ENCODE measurements at places on chromosomes 6 and 20.

- no peak for DNase-seq
These were observed 143.1 kb upstream of the MOCS1 start for GRCh38 chr6:40077315-40077714.

- DNase-seq, result peak; percentile 73
These were observed 19.6 kb upstream of the ABT1 start for GRCh38 chr6:26576929-26577719.

GRCh38 chr6:163165922-163166321 is 248.6 kb upstream of the QKI start:
- no peak for DNase-seq

GRCh38 chr6:16274483-16274882 is 36.1 kb downstream of the GMPR start:
- DNase-seq, result no peak

DNA sequence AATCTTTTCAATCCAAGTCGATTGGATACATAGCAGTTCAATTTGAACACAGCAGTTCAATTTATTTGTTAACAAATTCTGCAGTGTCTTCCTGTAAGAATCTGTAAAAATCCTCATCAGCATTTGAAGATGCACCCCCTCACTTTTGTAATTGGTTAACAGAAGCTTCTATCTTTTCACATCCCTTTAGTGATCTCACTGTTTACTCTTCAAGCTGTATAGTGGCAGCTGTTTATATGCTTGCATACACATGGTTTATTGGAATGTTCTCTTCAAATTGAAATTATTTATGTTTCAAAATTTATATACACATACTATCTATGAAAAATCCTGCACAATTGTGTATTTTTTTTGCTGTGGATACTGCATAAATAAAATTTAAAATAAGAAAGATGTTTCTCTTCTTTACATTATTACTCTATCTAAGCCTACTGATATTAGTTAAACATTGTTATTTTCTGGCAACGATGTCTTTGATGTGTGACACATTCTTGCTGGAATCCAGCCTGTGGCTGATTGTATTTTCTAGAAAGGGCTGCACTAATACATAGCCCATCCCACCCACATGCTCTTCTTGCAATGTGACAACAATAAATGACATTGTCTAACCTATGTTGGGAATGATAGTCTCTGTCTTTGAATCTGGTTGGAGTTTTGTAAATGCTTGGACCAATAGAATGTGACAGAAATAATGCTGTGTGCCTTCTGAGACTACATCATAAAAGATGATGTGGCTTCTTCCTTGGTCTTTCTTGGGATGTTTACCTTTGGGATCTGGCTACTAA is 573.0 kb downstream of the CD109 start:
- no peak for DNase-seq

- no peak for DNase-seq
These were observed 81.1 kb upstream of the GPR6 start for GRCh38 chr6:109897025-109897424.

DNA sequence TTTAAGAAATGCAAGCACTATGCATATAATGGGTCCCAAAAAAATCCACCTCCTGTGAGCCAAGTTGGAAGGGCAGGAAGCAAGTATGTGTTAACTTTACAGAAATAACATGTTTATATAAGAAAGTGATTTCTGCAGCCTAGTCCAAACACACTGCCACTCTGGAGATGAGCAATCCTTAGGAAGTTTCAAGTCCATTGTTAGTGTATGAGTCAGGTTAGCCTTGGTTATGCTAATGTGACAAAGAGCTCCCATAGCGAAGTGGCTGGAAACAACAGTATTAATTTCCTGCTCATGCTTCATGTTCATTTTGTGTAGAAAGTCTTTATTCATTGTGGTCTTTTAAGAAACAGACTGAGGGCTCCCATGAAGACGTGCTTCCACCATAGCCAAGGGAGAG is 121.4 kb downstream of the TBXT start:
- no peak for DNase-seq

- DNase-seq, result no peak
These were observed 50.0 kb upstream of the ELMO2 start for GRCh38 chr20:46456255-46457028.

GRCh38 chr20:38219006-38219950 is 41.3 kb downstream of the KIAA1755 start:
- DNase-seq, result no peak

GRCh38 chr6:1575210-1576041 is 34.3 kb upstream of the FOXC1 start:
- DNase-seq, result no peak

GRCh38 chr6:54173089-54173488 is 61.8 kb downstream of the MLIP start:
- DNase-seq, result no peak

DNA sequence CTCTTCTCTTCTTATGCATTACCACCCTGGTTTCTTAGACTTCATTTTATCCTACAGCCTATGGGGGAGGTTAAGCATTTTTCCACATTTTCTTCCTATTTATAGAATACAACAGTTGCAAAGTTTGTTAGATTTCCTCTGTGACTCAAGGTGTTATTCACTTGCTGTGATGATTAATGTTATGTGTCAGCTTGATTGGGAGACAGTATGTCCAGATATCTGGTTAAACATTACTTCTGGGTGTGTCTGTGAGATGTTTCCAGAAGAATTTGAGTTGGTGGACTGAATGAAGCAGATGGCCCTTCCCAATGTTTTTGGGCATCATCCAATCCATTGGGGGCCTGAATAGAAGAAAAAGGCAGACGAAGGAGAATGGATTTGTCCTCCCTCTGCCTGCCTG is 131.3 kb downstream of the C6orf118 start:
- no peak for DNase-seq

- DNase-seq, result no peak
These were observed 214.4 kb upstream of the KCNG1 start for GRCh38 chr20:51237278-51237677.

GRCh38 chr6:137039010-137039409 is 5.8 kb downstream of the IL20RA start:
- no peak for DNase-seq

- DNase-seq, result no peak
These were observed 33.1 kb downstream of the HBS1L start for GRCh38 chr6:135021310-135022049.

- peak; percentile 18 for DNase-seq
These were observed 106.5 kb downstream of the ATP9A start for GRCh38 chr20:51661609-51662178.

GRCh38 chr6:20837189-20837588 is 302.9 kb downstream of the CDKAL1 start:
- DNase-seq, result no peak

DNA sequence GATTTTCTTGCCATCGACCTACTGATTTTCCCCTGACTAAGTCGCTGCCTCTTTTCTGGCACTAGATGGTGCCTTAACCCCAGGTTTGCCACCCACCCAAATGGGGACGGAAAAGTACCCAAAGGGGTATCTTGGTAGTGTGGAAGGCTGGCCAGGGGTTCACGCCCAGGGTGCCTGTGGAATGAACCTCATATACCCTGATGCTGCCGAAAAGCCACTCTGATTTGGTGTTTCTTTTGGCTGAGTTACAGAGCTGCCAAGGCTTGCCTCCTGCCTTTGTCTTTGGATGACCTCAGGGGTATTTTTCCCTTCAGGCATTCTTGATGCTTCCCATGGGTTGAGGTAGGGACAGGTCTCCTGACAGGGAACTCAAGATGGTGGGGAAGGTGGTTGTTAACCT is 78.1 kb downstream of the MAP3K7 start:
- DNase-seq, result no peak

DNA sequence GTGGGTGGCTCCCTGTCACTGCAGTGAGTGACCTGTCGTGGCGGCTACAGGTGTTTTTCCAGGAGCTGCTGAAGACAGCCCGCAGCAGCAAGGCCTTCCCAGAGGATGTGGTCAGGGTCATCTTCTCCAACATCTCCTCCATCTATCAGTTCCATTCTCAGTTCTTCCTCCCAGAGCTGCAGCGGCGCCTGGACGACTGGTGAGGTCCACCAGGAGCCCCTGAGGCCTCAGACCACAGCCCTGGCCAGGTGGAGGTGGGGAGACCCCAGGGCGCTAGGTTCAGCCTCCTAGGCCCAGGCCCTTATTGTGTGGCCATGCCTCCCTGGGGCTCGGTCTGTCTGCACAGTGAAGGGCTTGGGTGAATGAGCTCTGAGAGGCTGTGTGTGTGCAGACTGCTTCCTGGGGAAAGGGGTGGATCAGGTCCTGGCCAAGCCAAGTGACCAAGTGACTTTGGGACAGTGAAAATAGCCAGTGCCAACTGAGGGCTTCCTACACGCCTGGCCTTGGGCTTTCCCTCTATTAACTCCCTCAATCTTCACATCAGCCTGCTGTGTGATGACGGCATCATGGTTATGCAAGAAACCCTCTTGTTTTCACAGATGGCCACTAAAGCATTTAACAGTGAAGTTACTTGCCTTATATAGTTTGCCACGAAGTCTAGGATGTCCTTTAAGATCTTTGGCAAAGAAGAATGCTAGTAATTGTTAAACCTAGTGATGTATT is 6.4 kb downstream of the FGD2 start:
- DNase-seq, result no peak

- no peak for DNase-seq
These were observed 190.1 kb downstream of the CDH4 start for GRCh38 chr20:61442075-61442670.

DNA sequence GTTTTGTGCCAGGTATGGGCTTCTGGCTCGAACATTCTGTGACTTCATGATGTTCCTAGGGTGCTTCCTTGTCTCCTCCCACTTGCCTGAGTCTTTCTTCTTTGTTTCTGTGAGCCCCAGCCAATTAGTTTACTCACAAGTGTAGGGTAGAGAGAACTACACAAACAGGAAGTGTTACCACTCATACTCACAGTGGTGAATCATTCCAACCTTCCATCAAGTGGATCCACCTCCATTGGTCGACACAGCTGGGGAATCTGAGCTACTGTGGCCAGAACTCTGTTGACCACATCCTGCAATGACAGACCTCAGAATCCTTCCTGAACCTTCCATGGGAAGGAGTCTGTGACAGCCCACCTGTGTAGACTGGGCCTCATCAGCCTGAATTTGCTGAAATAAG is 76.8 kb downstream of the UNC5CL start:
- peak; percentile 50 for DNase-seq

DNA sequence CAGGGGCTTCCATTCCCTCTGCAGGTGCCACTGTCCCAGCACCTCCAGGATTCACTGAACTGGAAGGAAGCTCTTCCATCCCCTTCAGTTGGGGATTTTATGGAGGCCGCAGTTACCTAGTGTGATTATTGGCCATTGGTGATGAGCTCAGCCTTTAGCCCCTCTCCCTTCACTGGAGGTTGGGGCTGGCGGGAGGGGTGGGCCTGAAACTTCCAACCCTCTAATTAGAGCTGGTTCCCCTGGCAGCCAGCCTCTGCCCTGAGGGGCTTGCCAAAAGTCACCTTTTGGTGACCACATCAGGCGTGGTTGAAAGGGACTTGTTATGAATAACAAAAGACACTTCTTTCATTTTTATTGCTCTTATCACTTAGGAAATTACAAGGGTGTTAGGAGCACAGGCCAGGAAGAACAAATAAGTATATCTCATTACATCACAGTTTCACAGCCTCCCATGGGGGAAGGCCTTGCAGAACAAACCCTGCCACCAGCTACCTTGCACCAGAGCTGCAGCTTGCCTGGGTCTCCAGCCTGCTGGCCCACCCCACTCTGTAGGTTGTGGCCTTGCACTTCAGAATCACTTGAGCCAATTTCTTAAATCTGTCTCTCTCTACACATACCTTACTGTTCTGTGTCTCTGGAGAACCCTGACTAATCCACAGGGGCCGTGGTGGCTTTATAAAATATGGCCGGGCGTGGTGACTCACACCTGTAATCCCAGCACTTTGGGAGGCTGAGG is 5.0 kb downstream of the PYGB start:
- no peak for DNase-seq

DNA sequence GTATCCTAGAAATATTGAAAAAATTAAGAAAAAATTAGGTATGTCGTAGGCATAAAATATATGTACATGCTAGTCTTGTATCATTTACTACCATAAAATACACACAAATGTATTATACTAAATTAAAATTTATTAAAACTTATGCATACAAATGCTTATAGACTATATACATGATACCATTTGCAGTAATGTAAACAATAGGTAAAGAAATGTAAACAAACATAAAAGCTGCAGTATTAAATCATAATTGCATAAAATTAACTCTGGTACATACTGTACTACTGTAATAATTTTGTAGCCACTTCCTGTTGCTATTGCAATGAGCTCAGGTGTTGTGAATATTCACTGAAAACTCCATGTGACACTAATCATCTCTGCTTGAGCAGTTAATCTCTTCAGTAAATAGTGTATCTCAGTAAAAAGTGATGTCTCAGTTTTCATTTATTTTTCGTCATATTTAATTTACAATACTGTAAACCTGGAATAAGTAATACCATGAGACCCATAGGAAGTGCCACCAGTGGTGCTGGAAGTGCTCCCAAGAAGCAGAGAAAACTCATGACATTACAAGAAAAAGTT is 29.3 kb downstream of the RALGAPB start:
- no peak for DNase-seq

GRCh38 chr6:49739423-49739822 is 4.8 kb downstream of the CRISP3 start:
- no peak for DNase-seq

DNA sequence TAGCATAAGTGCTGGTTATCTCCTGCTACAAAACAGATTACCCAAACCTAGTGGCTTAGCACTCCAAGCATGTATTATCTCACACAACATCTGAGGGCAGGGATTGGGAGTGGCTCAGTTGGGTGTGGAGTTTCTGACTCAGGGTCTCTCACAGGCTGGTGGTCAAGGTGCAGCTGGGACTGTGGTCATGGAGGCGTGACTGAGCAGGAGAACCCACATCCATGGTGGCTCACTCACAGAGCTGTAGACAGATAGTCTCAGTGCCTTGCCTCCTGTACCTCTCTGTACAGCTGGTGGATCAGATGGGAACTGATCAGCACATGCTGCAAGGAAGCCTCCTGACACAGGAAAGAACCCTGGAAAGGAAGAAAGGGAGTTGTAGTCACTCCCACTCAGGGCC is 83.1 kb upstream of the CST7 start:
- no peak for DNase-seq

DNA sequence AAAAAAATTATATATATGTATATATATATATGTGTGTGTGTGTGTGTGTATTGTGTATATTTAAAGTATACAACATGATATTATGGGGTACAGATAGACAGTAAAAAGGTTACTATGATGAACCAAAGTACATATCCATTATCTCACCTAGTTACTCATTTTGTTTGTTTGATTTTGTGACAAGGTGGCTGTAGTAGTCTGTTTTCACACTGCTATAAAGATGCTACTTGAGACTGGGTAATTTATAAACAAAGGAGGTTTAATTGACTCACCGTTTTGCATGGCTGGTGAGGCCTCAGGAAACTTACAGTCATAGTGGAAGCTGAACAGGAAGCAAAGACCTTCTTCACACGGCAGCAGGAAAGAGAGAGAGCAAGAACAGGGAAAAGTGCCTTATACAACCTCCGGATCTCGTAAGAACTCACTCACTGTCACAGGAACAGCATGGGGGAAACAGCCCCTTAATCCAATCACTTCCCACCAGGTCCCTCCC is 30.2 kb upstream of the DACT2 start:
- DNase-seq, result no peak

GRCh38 chr6:144215402-144215931 is 65.2 kb downstream of the STX11 start:
- no peak for DNase-seq
